NCI-H460 (cell line): ENCODE measurements at places on chromosomes 12 and 14.

DNA sequence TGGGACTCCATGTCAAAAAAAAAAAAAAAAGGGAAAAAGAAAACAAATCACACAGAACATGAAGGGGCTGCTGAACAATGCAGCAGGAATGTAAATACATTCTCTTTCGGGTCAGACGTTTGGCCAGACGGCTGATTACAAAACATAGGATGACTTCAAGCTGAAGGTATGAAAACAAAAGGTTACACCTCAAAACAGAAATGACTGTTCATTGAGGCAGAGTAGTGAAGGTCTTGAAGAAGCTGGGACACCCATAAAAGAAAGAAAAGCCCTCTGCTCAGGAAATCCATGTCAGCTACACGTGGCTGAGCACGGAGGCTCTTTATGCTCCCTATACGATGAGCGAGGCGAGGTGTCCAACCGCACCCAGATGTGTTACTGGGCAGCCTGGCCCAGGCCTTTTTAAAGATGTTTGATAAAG lies 37.7 kb downstream of the FGD4 start:
- no peak for DNase-seq

- peak; percentile 31 for DNase-seq
These were observed 60.6 kb upstream of the ANO4 start for GRCh38 chr12:100733817-100734593.

- DNase-seq: no peak
These were observed 191.3 kb downstream of the TMTC2 start for GRCh38 chr12:82877963-82878362.

DNA sequence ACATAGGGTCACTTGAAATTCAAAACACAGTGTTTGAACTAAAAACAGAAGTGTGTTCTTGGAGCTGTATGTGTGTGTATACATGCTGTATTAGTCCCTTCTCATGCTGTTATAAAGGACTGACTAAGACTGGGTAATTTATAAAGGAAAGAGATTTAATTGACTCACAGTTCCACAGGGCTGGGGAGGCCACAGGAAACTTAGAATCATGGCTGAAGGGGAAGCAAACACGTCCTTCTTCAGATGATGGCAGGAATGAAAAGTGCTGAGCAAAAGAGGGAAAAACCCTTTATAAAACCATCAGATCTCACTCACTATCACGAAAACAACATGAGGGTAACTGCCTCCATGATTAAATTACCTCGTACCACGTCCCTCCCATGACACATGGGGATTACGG lies 224.1 kb downstream of the BCAT1 start:
- no peak for DNase-seq

- no peak for DNase-seq
These were observed 624 bp upstream of the PLEKHD1 start for GRCh38 chr14:69483765-69484443.

DNA sequence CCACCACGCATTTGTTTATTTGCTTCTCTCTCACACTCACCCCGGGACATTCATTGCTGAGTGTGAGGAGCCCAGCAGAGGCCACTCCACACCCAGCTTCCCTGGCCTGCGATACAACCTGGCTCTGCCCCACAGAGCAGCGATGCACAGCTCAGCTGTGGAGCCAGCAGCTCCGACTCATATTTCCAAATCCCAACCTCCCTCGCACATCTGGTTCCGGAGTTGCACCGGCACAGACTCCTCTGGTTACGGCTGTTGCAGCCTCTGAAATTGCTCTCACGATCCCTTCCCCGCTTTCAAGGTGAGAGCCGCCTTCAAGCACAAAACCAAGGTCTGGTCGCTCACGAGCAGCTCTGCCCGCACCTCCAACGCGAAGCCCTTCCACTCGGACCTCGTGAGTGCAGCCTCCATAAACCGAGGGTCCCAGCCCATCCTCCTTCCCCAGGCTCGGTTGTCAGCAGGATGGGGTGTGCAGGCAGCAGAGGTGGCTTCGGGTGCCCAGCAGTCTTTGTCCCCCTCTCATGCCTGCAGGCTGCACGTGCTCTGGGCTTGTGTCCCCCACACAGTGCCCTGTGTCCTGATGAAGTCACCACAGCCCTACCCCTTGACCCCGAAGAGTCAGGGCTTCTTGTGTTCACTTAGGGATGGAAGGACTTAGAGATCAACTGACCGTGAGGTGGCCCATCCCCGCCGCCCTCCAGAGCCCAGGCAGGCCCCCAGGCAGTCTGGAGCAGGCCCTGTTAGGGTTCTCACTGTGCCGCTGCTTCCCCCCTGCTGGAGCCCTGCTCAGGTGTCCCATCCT lies 184.3 kb downstream of the ADGRD1 start:
- no peak for DNase-seq

- DNase-seq: peak; percentile 82
These were observed 49.2 kb downstream of the TESPA1 start for GRCh38 chr12:54935235-54935951.

DNA sequence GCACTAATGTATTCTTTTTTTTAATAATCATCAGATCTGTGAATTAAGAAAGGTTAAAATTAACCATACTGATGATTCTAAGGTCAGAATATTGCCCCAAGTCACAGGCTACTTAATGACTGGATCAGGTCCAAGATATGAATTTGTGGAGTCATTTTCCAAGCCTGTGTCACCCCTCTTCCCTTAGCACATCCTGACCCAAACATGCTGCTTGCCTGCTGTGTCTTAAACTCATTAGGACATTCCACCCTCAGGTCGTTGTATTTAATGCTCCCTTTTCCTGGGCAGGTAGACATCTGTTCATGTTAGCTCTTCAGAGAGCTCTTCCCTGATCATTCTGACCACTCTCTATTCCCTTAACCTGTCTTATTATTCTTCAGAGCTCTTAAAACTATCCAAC lies 463.5 kb upstream of the PDE3A start:
- DNase-seq: no peak

GRCh38 chr14:34165847-34166350 lies 215.0 kb upstream of the EGLN3 start:
- no peak for DNase-seq

- peak; percentile 50 for DNase-seq
These were observed 15.2 kb upstream of the RNASE12 start for GRCh38 chr14:20606190-20606901.

DNA sequence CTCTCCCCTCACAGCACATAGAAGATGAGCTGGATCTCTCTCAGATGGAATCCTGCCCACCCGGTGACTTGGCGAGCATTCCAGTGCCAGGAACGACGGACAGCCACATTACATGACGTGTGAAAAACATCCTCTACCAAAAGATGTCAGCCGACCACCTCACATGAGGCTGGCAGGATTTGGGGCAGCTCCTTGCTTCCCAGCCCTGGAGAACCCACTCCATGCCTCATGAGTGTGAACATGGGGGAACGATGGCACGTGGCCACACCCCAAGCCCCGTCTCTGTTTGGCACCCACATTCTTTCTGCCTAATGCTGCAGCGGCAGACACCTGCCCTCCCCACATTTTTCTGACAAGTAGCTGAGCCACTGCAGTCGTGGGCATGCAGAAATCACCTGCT lies 202.5 kb downstream of the CALM1 start:
- no peak for DNase-seq

DNA sequence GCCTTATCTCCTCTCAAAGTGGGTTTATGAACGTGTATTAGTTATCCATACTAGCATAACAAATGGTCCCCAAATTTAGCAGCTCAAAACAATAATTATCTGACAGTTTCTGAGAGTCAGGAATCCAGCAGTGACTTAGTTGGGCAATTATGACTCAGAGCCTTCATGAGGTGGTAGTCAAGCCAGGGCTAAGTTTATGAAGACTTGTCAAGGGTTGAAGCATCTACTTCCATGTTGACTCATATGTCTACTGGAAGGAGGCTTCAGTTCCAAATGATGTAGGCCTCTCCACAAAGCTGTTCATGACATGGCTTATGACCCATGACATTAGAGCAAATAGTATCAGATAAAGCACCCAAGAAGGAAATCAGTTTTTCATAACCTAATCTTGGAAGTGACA lies 73.2 kb downstream of the IPO8 start:
- DNase-seq: no peak

GRCh38 chr14:24535737-24536136 lies 27.7 kb upstream of the CMA1 start:
- DNase-seq: no peak

DNA sequence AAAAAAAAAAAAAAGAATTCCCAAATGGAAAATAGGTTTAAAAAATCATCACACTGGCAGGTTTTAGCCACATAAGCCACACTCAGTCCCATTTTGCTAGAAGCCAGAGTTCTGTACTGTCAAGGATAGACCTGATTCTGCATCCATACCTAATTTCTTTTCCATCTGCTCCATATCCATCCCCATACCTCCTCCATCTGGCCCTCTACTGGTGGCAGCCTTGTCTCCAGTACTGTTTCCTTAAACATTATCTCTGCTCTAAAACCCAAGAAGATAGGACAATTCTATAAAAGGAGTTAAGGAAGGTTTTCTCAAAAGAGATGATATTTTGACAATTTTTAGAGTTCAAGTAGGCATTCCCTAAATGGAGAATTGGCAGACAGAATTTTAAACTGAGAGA lies 26.0 kb upstream of the RXYLT1 start:
- DNase-seq: no peak

DNA sequence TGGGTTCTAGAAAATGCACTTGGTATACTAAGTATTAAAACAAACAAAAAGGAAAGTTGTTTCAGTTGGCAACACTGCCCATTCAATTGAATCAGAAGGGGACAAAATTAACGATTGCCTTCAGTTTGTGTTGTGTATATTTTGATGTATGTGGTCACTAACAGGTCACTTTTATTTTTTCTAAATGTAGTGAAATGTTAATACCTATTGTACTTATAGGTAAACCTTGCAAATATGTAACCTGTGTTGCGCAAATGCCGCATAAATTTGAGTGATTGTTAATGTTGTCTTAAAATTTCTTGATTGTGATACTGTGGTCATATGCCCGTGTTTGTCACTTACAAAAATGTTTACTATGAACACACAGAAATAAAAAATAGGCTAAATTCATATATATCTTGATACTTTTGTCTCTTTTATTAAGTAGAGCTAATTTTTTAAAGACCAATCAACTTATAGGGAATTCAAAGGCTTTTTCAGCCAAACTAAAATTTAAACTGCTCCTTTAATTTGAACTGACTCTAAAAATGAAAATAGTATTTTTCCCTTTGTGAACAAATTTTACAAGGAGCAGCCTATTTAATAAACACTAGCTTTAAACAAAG lies 2.8 kb downstream of the FOXG1 start:
- DNase-seq: no peak

- no peak for DNase-seq
These were observed 1028.7 kb downstream of the BCL11B start for GRCh38 chr14:98243332-98243731.
